ENCODE measurements at places on chromosomes 1 and 21.

DNA sequence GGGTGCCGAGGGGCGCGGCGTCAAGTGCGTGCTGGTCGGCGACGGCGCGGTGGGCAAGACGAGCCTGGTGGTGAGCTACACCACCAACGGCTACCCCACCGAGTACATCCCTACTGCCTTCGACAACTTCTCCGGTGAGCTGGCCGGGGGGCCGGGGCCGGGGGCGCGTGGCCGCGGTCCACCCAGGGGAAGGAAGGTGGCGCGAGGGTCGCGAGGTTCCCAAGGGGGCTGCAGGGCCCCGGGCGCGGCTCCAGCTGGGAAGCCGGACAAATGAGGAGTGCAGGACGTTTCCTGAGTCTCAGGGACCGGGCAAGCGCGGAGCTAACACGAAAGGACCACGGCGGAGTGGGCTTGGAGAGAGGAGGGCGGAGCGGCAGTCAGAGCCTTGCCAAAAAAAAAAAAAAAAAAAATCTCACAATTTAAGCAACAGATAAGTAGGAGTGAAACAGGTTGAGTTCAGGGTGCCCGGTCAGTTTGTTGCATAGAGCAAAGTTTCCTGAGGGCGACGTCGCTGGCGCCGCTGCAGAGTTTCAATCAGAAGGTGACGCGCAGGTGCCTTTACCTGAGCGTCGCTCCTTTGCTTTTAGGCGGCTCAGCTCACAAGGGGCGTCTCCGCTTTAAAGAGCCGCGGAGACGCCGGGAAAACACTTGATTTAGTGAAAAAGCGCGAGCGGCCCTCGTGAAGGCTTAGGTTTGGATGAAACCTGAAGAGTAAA lies 750 bp downstream of the RHOU start:
- no peak for DNase-seq

DNA sequence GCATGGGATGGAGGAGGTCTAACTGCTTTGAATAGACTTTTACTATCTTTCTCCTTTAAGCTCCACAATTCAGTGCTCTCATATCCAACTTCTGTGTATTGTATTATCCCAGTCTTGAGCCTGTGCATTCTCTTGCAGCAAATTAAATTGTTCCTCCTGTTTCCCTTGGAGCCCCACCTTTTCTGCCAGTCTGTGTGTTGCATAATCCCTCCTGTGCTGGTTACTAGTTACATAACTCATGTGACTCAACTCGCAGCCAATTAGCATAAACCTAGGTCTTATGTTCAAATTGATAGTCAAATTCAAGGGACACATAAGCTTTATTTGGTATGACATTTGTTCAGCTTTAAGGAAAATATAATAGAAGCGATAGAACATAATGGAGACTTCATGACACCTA lies 1863.5 kb downstream of the MRPL39 start:
- DNase-seq, result no peak

DNA sequence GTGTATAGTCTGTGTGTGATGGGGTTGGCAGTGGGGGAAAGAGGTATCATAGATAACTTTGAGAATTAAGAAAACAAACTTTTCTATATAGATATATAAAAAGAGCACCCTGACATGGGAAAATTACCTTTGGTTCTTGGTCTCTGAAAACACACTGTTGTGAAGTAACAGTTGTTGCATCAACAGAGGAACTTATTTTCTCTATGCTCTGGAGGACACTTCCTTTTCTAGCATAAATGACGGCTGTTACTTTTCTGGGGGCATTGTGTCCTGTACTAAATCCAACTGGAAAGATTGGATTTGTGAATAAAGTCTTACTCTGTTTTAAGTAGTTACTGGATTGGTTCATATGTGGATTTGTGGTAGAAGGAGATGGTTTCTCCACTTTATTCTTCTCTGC lies 12.6 kb downstream of the LRIF1 start:
- DNase-seq, result no peak

GRCh38 chr21:35882791-35883240 lies 177.5 kb downstream of the SETD4 start:
- no peak for DNase-seq

DNA sequence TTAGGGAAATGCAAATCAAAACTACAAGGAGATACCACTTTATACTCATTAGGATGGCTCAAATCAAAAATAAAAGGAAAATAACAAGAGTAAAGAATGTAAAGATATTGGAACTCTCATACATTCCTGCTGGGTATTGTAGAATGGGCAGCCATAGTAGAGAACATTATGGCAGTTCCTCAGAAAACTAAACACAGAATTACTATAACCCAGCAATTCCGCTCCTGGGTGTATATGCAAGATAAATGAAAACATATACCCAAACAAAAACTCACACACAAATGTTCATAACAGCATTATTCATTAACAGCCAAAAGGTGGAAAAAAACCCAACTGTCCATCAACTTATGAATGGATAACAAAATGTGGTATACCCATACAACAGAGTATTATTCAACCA lies 11.4 kb downstream of the BEND5 start:
- no peak for DNase-seq

GRCh38 chr1:116487031-116487430 lies 83.8 kb downstream of the CD58 start:
- DNase-seq, result no peak
